ENCODE measurements at places on chromosomes 7 and 10. TPM values are rescaled to one million over a fixed set of nuclear protein-coding genes. Genes with fewer than 3 reads are reported as not detected.

GNGT1 gene
- not detected for polyA plus RNA-seq

PON3 gene
- 0.64 TPM for polyA plus RNA-seq

ACSM6 gene
- not detected for polyA plus RNA-seq

CALHM1 gene
- polyA plus RNA-seq, result not detected

SH2B2 gene
- 2.3 TPM for polyA plus RNA-seq

WNT8B gene
- polyA plus RNA-seq, result not detected

CALML5 gene
- polyA plus RNA-seq, result not detected

CALHM3 gene
- polyA plus RNA-seq, result not detected

HDAC9 gene
- polyA plus RNA-seq, result 8.0 TPM

SLC16A9 gene
- 0.73 TPM for polyA plus RNA-seq

FAM13C gene
- 3.8 TPM for polyA plus RNA-seq

HYAL4 gene
- 0.03 TPM for polyA plus RNA-seq

ADARB2 gene
- 0.29 TPM for polyA plus RNA-seq

GIMAP8 gene
- polyA plus RNA-seq, result 19.2 TPM

MYOF gene
- 32.4 TPM for polyA plus RNA-seq

SLC39A12 gene
- polyA plus RNA-seq, result not detected

MCU gene
- 9.0 TPM for polyA plus RNA-seq

C10orf62 gene
- 1.1 TPM for polyA plus RNA-seq

MAP3K8 gene
- polyA plus RNA-seq, result 14.0 TPM

PRPF18 gene
- 6.7 TPM for polyA plus RNA-seq

SPDYE5 gene
- not detected for polyA plus RNA-seq

NUTM2B gene
- 0.01 TPM for polyA plus RNA-seq
